Esophagus squamous epithelium (tissue), 5 donors: ENCODE measurements at places on chromosomes 3 and 15.

- no peak for DNase-seq
These were observed 571.2 kb downstream of the EDEM1 start for GRCh38 chr3:5758699-5759098.

DNA sequence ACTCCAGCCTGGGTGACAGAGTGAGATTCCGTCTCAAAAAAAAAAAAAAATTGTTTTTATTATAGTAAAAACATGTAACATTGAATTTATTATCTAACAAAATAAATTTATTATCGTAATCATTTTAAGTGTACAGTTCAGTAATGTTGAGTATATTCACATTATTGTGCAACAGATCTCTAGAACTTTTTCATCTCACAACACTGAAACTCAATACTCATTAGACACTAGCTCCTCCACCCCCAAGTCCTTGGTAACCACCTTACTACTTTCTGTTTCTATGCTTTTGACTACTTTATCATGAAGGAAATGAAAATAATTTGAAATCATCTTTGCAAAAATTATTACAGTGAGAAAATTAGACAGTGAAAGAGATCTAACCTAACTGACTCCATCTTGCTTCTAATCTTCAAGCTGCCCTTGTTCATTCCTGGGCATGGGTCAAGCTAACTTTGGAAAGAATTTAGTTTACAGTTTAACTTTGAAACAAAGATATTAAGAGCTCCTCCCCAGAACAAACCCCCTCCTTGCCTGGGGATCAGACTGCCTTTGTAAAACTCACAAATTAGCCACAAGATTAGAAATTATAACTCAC is 15.0 kb upstream of the FYCO1 start:
- DNase-seq, result no peak

DNA sequence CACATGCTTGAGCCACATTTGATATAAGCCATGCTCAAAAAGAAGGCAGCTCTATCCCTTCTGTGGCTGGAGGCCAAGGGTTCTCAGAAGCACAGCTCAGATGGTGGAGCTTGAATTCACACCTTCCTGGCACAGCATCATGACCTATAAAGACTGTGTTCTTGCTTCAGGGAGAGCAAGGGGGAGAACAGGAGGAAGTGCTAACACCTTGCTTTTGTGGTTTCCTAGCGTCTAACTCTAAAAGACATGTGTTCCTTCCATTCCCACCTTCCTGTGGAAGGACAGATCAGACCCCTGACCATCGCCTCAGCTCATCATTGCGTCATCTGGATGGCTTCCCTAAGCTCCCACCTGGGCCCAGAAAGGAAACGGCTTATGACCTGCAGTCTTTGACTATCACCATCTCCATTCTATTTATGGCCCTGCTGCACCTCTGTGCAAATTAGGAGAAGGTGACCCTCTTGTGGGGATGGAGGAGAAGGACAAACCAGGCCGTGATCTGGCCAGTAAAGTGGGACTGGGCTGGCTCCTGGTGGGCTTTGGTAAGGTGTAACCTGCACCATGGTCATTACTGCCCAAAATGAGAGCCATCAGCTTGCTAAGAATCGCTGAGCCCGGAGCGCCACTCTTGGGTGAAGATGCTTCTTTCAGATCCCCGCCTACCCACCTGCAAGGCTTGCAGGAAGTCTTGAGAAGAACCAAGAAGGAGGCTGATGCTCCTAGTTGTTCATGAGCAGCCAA is 128.5 kb downstream of the SERPINI1 start:
- no peak for DNase-seq

DNA sequence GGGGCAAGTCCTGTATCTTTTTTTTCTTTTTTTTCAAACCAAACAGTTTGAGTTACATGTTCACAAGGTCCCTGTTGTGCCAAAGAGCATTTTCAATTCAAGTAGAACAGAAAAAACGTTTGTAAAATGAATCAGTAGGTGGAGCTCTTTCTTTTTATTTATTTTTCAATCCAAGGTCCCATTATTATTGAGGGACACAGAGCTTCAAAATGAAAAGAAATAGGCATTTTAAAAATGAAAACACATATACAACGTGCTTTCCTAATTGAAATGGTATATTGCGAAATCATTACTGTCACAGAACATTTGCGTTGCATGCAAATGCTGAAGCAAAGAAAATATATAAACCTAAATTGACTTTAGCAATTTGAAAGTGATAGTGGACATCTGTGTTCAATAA is 711.0 kb downstream of the MECOM start:
- DNase-seq, result no peak

DNA sequence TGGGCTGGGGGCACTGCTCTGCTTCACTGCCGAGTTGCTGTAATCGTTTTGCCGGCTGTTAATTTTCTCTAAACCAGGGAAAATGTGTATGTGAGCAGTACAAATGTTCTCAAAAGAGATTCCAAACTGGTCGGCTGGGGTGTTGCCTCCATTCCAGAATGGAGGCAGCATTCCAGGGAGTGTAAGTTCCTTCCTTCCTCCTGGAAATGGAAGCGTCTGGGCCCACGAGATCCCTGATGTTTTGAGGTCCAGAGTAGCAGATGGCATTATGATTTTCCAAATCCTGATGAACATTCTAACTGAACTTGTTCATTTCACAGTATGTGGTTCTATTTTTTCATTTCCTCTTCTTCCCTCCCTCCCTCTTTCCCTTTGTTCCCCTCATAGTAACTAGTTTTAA is 64.4 kb upstream of the SKOR1 start:
- no peak for DNase-seq

- no peak for DNase-seq
These were observed 2.8 kb downstream of the EDEM1 start for GRCh38 chr3:5190147-5190791.

- no peak for DNase-seq
These were observed 17.6 kb downstream of the CHDH start for GRCh38 chr3:53828581-53828980.

DNA sequence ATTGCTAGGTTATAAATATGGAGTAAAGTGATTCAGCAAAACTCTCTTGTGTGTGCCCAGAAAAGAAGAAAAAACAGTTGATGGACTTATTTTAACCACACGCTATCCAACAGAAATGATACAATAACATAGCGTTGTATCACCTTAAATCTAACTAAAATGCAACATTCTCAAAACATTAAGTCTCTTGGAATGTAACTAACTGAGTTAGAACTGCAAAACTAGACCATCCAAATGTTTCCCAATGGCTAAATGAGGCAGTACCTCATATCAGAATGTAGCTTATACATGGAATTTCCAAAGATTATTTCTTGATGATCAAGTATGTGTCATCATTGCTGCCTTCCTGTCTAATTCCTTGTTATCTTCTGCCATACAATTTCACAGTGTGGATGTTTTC is 187.9 kb downstream of the CNTN3 start:
- DNase-seq, result no peak

DNA sequence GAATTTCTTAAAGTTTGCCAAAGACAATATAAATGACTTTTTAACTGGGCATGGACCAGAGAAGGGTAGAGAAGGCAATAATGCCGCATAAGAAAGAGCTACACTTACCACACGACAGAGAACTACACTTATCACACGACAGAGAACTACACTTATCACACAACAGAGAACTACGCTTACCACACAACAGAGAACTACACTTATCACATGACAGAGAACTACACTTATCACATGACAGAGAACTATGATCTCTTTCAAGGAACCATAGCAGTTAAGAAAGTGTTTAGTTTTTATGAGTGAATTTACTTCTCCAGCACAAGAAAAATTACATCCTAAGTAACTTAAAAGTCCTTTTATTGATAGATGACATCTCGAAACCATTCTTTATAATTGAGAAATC is 32.0 kb downstream of the DCUN1D1 start:
- DNase-seq, result no peak

DNA sequence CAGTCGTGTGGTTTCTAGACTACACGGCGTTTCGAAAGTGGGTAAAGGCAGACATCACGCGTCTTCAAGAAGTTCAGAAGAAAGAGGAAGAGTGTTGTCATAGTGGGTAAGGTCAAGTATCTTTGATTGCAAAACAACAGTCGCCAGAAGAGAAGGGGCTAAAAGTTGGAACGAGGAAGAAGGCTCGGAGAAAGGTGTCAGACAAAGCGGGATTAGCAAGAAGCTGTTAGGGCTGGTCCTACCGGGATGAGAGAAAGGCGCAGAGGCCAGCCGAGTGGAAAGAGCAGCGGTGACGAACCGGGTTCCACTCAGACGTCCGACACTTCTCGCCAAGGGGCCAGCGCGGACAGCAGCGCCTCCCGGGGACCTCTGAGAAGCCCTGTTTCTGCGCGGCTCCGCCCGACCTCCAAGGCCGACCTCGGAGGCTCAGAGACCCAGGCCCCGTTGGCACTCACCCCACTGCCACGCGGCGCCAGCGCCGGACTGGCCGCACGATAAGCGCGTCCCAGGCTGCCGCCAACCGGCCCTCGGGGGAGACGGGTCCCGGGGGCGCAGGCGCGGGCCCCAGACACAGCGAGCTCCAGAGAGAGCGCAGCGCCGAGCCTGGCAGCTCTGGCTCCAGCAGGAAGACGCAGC is 436 bp downstream of the ADPGK start:
- DNase-seq, result no peak

DNA sequence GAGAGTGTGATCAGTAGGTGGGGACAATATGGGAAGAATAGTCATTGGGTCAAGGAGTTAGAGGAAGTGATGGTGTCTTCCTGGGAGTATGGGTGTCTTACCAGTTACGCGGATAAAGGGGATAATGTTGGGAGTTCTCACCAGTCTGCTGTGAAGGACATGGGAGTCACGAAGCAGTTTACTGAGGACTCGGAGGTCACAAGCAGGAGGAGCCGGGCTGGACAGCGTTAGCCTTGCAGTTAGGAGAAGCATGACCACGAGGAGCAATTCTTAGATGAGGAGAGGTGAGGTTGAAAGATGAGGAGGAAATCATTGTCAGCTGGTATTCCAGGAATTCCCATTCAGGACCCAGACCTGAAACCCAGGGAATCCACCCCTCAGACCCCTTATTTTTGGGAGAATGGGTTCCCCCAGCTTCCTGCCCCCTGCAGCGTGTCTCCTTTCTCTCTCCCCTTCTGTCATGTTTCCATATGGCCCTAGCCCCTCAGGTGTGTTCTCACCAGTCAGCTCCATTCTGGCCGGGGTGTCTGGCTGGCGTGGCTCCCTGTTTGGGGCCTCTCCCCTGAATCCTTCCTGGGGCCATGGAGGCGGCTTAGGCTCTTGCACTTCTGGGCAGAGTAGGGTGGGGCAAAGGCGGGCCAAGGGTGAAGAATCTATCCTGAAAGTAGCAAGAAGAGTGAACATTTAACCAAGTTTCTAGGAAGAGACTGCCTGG is 2.1 kb downstream of the THPO start:
- DNase-seq, result no peak
